ENCODE measurements at places on chromosomes 4 and X. TPM values are rescaled to one million over a fixed set of nuclear protein-coding genes. Genes with fewer than 3 reads are reported as not detected.

Gene VCX2
- total RNA-seq, result not detected

Gene DEFB131A
- not detected for total RNA-seq

Gene JADE1
- 25.4 TPM for total RNA-seq

Gene ZFYVE28
- total RNA-seq, result 19.7 TPM

Gene RASGEF1B
- total RNA-seq, result 4.6 TPM

Gene TCP11X2
- not detected for total RNA-seq

Gene LONRF3
- 4.5 TPM for total RNA-seq

Gene UBQLN2
- total RNA-seq, result 52.2 TPM

Gene MAGEB5
- not detected for total RNA-seq

Gene ACE2
- total RNA-seq, result not detected

Gene BCOR
- 35.0 TPM for total RNA-seq

Gene POLN
- total RNA-seq, result 4.0 TPM

Gene ASMT
- total RNA-seq, result 0.52 TPM

Gene NMU
- not detected for total RNA-seq

Gene STARD8
- total RNA-seq, result 0.57 TPM

Gene PCDH7
- total RNA-seq, result not detected

Gene PSAPL1
- not detected for total RNA-seq

Gene LIMCH1
- total RNA-seq, result not detected

Gene GPC3
- 0.14 TPM for total RNA-seq

Gene COX7B2
- not detected for total RNA-seq

Gene ANXA10
- not detected for total RNA-seq

Gene AADAT
- total RNA-seq, result not detected

Gene FAT4
- not detected for total RNA-seq

Gene SPANXC
- not detected for total RNA-seq

Gene RHOH
- 98.6 TPM for total RNA-seq

Gene SCRG1
- total RNA-seq, result not detected

Gene FAM50A
- total RNA-seq, result 61.9 TPM

Gene MAGEA8
- total RNA-seq, result not detected

Gene DDX53
- total RNA-seq, result not detected

Gene ERVMER34-1
- 0.07 TPM for total RNA-seq

Gene TBC1D14
- total RNA-seq, result 37.1 TPM

Gene FGB
- not detected for total RNA-seq

Data from activated CD4-positive, alpha-beta memory T cell treated with anti-CD3 and anti-CD28 coated beads for 36 hours (primary cell).